ENCODE measurements at places on chromosomes 5 and 9.

DNA sequence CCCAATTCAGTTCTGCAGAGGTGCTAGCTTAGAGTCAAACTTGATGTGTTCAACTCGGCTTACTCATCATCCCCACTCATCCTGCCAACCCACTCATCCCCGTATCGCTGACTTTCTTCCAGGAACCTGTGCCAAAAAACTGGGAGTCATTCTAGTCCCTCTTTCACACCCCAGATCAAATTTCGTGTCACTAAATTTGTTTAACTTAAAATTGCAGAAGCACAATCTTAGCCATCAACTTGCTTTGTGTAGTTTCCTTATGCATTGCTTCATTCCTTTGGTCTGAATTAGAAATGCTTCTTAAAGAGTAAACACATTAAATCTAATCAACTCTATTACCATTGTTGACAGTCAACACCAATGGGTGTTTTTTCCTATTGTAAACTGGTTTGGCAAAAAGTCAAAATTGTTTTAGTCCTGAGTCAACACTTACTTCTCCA, 162.4 kb downstream of the TTC39B start:
- DNase-seq, result no peak

- DNase-seq, result no peak
Observed at GRCh38 chr9:126367616-126368015, 41.0 kb downstream of the MVB12B start.

- no peak for DNase-seq
Observed at GRCh38 chr5:173397516-173397915, 69.3 kb upstream of the STC2 start.

- DNase-seq, result no peak
Observed at GRCh38 chr5:87851603-87852002, 417.0 kb downstream of the TMEM161B start.

DNA sequence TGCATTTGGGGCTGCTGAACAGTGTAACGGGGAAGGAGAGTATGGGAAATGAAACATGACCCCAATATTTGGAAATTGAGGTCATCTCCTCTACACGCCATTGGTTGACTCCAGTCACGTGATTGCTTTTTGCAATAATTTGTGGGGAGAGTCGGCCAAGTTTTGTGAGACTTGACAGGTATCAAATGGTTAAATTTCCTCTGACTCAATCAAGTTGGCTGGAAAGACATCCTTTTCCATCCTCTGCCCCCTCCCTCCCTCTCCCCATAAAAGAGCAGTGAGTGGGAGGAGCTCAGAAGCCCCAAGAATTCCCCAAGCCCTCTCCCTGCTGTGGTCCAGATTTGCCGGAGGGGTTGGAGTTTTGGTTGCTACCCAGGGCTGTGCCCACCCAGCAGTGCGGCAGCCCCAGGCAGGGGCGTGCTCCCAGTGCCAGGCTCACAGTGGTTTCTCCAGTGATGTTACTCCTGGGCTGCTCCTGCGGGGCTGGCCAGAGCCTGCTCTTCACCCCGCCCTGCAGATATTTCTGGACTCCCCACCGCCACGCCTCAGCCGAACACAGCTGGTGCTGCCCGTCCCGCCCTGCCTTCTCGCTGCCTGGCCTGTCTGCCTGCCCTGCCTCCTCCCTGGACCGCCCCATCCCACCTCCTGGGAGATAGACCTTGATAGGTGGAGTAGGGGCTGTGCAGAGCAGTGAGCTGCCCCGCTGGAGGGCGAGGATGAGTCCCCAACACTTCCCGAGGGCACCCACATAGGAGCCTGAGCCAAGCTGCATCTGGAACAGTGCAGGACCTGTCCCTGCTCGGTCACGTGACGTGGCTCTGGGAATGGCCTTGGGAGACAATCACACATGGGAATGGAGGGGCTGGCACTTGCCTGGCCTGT, 3.4 kb downstream of the COL5A1 start:
- DNase-seq, result peak; percentile 68

DNA sequence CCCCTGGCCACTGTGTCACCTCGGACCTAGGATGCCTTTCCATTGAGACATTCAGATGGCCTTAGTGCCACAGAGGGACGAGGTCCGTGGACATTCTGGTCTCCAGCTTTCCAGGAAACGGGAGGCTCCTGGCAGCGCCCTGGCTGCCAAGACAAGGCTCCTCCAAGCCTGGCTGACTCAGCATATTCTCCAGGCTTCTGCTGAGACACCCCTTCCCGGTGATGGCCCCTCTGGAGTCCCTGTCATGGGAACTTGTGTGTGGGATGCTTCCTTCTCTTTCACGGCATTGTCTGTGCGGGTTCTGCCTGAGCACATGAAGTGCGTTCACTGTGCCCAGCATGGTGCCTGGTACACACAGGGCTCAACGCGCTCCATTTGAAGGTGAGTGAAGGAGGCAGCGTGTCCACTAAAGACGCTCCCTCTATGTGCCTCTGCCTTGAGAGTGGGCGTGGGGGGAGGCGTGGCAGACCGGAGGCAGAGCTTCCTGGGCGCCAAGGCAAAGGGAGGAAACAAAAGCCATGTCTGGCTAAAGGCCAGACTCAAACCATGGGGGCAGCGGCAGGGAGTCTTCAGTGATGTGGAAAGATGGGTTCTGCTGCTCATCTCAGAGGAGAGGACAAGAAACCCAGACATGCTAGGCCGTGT, 46.4 kb upstream of the PRRC2B start:
- DNase-seq, result no peak

DNA sequence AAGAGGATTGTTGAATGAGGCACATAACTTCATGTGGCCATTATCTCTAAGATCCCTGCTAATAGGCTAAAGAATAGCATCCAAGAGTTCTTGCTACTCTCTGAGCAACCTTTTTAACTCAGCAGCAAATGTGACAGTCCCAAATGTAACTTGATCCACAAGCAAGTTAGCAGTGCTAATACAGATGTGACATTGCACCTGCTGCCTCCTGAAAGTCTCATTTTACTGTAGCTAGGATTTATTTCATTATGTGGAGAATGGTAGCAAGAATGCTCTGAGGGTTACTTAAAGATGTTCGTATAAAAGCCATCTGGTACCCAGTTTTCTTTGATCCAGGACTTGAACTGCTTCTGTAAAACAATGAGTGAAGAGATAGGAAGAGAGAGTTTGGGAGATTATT, 45.8 kb downstream of the CDH10 start:
- DNase-seq, result no peak

GRCh38 chr9:111852291-111852690, 44.3 kb upstream of the UGCG start:
- no peak for DNase-seq

- DNase-seq, result peak; percentile 47
Observed at GRCh38 chr9:98899408-98900056, 44.2 kb upstream of the COL15A1 start.

DNA sequence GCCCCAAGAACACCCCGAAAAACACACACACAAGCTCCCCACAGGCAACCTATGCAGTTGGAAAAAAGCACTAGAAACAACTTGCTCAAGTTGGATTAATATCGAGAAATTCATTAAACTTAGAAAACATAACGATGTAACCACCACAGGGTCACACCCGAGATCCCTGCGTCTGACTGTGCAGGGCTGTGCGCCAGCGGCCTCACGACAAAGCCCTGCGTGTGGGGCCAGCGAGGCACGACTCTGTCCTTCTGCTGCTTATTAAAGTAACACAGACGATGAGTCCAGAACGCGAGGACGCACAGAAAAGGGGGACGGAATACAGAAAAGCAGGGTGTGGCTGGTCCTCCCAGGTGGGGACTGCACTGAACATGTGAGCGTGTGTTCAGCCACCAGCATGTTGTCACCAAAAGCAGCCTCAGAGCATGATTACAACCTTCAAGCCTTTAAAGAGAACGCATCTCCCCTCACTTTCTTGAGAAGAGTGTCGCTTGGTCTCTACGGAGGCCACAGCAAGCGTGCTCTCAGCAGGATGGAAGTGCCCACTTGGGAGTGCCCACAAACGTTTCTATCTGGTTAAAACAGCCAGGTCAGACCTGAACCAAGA, 14.4 kb downstream of the SLC12A7 start:
- no peak for DNase-seq

Measured in right renal pelvis (tissue), 4 donors.